Gastrocnemius medialis (tissue), 4 donors: ENCODE measurements at places on chromosomes 2 and 18. TPM values are rescaled to one million over a fixed set of nuclear protein-coding genes. Genes with fewer than 3 reads are reported as not detected.

DNA sequence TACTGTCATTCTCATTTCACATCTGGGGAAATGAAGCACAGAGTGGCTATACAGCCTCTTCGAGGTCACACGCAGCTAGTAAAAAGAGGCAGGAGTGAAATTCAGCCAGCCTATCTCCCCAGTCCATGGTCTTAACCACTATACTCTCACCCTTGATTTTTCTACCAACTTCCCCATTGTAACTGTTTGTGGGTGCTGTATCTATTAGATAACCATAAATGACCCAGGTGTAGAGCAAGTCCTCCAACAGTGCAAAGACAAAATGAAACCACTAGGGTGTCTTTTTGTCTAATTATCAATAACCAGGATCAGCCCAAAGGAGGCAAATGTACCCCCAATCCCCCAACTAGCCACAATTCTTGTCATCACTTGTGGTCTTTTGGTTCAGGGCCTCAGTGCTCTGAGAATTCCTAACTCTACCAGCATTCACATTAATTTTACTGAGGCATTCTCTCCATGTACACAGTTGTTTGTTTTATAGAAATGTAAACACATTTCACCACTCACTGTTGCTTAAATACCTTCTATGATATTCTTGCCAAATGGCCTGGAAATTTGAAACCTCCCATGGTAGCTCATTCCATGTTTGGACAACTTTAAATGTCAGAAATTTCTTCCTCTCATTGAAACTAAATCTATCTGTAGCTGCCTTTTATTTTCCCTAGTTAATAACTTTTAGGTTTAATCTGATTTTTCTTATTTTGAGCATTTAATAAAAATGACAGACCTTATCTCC is 58.7 kb downstream of the SLC40A1 start:
- H3K27me3 ChIP-seq = no peaks in the 10 kb centered on the region
- no peak overlapping the region for H3K4me3 ChIP-seq
- H3K36me3 ChIP-seq = no peaks in the 10 kb centered on the region
- no peak for DNase-seq
- peak overlapping the region; percentile 65 for H3K27ac ChIP-seq
- peaks cover 14% of the 10 kb centered on the region for H3K4me1 ChIP-seq

Gene GKN1
- not detected for total RNA-seq

DNA sequence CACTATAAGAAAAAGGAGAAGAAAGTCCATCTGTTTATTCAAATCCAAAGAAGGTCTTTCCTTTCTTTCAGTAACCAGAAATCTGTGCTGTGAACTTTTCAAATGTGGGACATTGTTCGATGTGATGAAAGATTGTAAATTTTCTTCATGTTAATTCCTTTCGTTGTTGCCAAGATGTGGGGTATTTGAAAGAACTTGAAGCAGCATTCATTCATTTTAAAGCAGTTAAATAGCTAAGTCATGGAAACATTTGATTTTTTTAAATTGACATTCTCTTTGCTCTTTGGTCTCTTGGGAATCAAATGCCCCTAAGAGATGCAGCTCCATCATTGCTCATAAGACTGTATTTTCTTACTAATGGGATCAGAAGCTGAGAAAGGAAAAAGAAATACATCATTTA is 93.7 kb upstream of the EHBP1 start:
- no peaks in the 10 kb centered on the region for H3K4me1 ChIP-seq
- no peaks in the 10 kb centered on the region for H3K36me3 ChIP-seq
- no peak for DNase-seq
- H3K4me3 ChIP-seq = no peak overlapping the region
- H3K27ac ChIP-seq = no peak overlapping the region
- H3K27me3 ChIP-seq = no peaks in the 10 kb centered on the region

DNA sequence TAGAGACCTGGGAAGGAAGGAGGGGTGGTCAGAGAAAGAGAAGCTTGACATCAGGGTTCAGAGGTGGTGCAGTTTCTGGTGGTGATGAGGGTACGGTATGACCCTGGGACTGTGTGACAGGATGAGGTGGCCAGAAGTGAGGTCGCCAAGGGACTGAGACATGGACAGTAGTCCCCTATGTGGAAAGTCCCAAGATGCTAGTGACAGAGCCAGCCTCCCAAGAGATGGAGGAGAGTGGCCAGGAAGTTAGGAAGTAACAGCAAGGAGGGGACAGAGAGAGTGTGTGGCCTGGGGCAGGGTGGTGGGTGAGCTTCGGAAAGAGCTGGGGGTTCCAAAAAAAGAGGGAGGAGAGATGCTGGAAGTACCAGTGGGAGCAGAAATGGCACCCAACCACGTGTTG is 66.0 kb downstream of the SMAD7 start:
- H3K36me3 ChIP-seq = no peaks in the 10 kb centered on the region
- DNase-seq = no peak
- no peak overlapping the region for H3K4me3 ChIP-seq

DNA sequence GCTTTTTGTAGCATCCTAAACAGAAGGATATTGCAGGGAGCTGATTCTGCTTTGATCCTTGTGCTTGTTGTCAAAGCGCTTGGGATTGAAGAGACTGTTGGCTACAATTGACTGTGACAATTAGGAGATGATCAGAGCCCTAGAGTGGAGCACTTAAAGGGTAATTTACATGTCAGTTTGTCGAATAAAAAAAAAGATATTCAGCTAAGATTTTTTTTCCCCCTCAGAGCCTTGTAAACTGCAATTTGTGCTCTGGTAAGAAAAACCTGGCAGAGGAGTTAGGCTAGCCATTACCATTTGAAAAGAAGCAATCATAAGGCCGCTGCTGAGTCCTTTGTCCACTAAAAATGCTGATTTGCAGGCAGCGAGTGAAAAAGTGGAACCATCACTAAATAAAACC is 47.8 kb upstream of the ZEB2 start:
- DNase-seq = no peak
- no peak overlapping the region for H3K4me3 ChIP-seq
- H3K36me3 ChIP-seq = no peaks in the 10 kb centered on the region
- no peak overlapping the region for H3K27ac ChIP-seq
- no peaks in the 10 kb centered on the region for H3K4me1 ChIP-seq

Gene MEP1B
- total RNA-seq = not detected

Gene ASIC4
- total RNA-seq = not detected

GRCh38 chr2:196510246-196510645 is 129.3 kb upstream of the CCDC150 start:
- H3K27ac ChIP-seq = no peak overlapping the region
- H3K4me3 ChIP-seq = no peak overlapping the region
- no peaks in the 10 kb centered on the region for H3K36me3 ChIP-seq
- H3K4me1 ChIP-seq = no peaks in the 10 kb centered on the region
- no peak for DNase-seq
- H3K27me3 ChIP-seq = no peaks in the 10 kb centered on the region
